Left hindlimb (tissue), 1 donor: ENCODE measurements at places on chromosomes 12 and 14.

- DNase-seq: no peak
Measured at GRCh38 chr12:119649202-119649808, 18.6 kb upstream of the PRKAB1 start.

DNA sequence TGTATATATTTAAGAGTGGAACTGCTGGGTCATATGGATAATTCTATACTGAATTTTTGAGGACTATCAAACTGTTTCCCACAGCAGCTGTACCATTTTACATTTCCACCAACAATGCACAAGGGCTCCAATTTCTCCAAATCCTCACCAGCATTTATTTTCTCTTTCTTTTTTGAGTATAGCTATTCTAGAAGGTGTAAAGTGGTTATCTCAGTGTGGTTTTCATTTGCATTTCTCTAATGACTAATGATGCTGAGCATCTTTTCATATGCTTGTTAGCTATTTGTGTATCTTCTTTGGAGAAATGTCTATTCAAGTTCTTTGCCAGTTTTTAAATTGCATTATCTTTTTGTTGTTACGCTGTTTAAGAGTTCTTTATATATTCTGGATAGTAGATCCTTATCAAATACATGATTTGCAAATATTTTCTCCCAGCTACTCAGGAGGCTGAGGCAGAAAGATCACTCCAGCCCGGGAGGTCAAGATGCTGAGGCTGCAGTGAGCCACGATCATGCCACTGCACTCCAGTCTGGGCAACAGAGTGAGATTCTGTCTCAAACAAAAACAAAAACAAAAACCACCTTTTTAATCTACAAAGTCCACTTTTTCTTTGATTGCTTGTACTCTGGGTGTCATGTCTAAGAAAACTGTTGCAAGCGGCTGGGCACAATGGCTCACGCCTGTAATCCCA, 32.8 kb downstream of the GTF2A1 start:
- no peak for DNase-seq

GRCh38 chr12:64389154-64389553, 1.4 kb downstream of the C12orf56 start:
- DNase-seq: no peak

DNA sequence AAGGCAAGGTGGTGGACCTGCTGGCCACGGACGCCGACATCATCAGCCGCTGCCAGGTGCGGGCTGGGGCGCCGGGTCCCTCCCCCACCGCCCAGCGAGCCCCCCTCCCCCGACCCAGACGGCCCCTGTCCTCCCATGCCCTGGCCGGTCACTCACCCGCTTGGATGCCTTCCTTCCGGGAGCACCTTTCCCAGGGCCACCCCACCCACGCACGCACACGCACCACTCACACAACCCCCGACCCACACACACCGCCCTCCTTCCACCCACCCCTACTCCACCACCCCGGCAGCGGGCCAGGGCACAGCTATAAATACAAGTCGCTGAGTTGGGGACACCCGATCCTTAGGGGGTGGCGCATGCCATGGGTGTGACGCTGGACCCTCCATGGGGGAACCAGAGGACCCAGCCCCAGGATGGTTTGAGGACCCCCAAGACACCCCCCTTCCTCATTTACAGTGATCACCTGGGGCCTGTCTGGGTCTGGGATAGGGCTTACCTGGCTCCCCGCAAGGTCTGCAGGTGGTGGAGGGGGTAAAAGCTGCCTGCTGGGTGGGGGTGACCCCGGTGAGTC, 465 bp downstream of the ADSS1 start:
- no peak for DNase-seq

- DNase-seq: no peak
Measured at GRCh38 chr12:131793243-131794022, 34.8 kb upstream of the MMP17 start.

- DNase-seq: no peak
Measured at GRCh38 chr12:129675496-129675895, 228.3 kb downstream of the TMEM132D start.

DNA sequence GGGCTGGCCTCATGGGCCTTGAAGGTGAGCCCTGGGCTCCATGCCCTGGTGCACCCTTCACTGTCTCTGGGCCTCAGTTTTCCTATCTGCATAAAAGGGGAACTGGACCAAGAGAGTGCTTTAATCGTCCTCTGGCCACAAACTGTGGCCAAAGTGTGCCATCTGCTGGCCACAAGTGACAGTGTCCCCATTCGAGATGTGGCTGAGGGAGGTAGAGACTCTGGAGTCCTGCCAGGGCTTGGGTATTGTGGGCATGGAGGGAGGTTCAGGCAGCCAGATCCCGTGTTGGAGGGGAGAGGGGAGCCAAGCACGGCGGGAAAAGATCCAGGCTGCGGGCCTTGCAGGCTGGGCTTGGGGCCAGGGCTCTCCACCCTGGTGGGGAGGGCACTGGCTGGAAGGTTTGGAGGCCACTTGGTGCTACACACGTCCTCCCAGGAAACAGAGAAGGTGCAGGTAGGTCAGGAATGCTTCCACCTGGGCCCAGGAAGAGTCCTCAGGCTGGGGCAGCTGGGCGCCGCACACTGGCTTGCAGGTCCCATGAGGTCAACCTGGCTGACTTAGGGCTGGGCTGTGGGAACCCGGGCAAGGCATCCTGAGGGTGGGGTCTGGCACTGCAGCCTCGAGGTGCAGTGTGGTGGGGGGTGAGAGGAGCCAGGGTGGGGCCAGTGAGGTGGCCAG, 7.3 kb upstream of the KIF26A start:
- DNase-seq: peak; percentile 47

DNA sequence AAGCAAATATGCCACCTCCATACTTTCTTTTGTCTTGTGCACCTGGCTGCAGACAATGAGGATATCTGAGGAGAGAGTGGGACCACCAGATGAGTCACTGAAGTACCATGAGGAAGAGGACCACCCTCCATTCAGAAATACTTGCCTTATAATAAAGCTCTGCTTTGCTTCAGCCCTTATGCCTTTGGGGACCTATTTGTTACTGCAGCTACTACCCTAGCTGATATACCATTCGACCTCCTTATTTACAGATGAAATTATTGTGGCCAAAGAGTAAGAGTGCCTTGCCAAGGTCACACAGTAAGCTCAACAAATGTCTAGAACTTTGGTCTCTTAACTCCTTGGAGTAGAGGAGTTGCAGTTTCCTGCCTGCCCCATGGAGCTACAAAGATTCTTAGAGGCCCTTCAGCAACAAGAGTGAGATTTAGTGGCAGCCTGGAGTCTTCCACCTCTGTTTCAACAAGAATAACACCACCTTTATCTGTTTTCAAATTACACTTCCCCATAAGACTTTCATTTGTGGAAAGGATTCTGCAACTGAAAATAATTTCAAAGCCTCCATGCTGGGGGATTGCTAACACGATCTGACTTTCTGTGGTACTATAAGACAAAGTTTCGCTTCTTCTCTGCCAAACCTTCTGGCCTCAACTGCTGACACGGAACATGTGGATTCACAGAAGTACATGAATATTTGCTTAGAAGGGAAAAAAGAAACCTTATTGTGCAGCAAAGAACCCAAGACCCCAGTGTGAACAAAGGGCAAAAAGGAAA, 3.6 kb downstream of the CMKLR1 start:
- no peak for DNase-seq

DNA sequence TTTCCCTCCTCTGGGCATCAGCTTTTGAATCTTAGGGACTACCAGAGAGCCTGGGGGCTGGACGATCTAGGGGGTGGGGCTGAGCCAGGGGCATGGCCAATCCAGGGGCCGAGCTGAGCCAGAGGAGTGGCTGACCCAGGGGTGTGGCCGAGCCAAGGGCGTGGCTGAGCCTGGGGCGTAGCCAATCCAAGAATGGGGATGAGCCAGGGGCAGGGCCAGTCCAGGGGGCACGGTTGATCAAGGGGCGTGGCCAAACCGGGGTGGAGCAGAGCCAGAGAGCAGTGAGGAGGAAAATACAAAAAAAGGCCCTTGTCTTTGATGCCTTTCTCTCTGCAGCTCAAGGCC, 219.3 kb upstream of the NOS1 start:
- DNase-seq: peak; percentile 63

- DNase-seq: no peak
Measured at GRCh38 chr14:90451961-90452360, 55.1 kb downstream of the CALM1 start.

GRCh38 chr14:20606190-20606901, 15.2 kb upstream of the RNASE12 start:
- DNase-seq: no peak

DNA sequence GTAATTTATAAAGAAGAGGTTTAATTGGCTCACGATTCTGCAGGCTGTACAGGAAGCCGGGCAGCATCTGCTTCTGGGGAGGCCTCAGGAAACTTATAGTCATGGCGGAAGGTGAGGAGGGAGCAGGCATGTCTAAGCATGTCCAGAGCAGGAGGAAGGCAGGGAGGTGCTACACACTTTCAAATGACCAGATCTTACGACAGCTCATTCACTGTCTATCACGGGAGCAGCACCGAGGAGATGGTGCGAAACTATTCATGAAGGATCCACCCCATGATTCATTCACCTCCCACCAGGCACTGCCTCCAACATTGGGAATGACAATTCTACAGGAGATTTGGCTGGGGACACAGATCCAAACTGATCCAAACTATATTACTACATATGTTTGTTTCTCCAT, 10.0 kb downstream of the SFSWAP start:
- DNase-seq: no peak

DNA sequence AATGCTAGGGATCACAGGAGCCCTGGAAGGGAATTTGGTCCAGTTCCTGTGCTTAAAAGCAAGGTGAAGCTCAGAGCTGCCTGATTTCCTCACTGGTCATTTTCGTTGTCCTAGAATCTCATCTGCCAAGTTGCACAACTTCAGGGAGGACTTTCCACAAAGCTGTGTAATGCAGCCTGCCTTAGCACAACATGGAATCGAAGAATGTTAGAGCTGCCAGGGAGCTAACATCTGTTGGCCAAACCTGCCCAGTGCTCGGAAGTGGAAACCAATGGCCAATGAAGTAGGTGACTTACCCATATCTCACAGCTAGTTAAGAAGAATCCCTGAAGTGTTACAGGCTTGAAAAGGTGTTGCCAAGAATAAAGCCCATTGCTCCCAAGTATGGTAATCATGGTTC, 79.9 kb upstream of the SSTR1 start:
- DNase-seq: no peak

- no peak for DNase-seq
Measured at GRCh38 chr14:64951724-64952123, 9.2 kb upstream of the GPX2 start.

DNA sequence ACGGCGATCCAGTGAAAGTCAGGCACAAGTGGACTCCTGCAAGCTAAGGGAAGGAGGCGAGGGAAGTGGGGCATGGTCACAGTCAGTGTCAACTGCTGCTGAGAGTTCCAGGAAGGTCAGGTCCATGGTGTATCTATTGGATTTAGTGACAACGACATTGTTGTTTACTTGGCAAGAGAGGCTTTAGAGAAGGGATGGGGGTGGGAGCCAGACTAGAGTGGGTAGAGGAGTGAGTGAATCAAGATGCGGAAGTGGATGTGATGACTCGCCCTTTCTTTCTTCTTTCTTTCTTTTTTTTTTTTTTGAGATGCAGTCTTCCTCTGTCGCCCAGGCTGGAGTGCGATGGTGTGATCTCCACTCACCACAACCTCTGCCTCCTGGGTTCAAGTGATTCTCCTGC, 12.5 kb downstream of the P2RX7 start:
- no peak for DNase-seq

GRCh38 chr14:93115821-93116675, at the start of gene ITPK1:
TSS of gene ITPK1 (minus strand) at chr14:93115925. CDS start at chr14:93115163, 762 bp downstream.
- peak; percentile 60 for DNase-seq

DNA sequence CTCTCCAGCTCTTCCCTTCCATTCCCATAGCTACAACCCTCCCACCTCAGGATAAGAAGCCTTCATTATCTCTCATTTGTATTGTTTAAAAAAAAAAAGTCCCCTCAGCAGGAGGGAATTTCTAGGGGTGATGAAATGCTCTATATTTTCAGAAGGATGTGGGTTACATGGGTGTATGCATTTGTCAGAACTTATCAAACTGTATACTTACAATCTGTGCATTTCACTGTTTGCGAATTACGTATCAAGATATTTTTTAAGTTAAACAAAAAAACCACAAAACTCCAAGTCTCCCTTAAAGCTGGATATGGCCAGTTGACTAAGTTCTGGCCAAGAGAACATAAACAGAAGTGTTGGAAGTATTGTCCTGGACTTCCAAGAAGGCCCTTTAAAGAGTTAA, 2.0 kb upstream of the FKBP11 start:
- no peak for DNase-seq

GRCh38 chr14:41548666-41549065, 58.0 kb upstream of the LRFN5 start:
- DNase-seq: no peak

GRCh38 chr12:6067152-6067916, 57.1 kb downstream of the VWF start:
- no peak for DNase-seq

DNA sequence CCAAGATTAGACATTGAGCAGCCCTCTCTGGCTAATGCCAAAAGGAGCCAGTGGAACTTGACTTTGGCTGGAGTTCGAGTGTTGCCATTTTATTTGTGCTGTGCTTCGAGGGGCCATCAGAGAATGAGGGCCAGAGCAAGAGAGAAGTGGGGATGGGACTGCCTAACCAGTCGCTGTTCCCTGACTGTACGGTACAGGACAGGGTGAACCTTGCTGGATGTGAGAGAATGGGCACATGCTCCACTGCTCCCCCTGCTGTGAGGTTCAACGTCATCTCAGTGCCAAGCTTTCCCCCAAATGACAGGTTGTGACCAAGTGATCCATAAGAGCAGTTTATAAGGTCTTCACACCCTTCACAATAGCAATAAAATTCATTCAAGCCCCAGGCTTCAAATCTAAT, 55.1 kb upstream of the BCL11B start:
- no peak for DNase-seq

DNA sequence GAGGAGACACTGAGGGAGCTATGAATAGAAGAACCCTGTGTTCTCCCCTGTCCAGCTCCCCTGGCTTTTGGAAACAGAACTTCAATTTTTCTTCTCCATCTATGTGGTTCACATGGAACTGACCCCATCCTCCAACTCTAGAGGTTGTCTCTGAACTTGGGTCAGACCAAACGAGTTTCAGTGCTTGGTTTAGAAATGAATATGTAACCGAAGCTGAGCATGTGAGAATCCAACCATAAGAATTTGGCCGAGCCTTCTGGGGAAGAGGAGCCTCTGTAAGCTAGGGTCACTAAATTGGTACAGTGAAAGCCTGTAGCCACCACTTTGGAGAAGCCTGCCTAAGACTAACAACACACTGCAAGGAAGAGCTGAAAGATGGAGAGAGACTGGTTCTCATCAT, 464.4 kb downstream of the ZFP36L1 start:
- no peak for DNase-seq

- DNase-seq: peak; percentile 91
Measured at GRCh38 chr12:121917950-121918678, at the start of gene CFAP251. TSS of gene CFAP251 (plus strand) at chr12:121918592. CDS start at chr12:121921306, 2,714 bp downstream.

GRCh38 chr12:101947316-101947715, 69.9 kb downstream of the DRAM1 start:
- no peak for DNase-seq

- no peak for DNase-seq
Measured at GRCh38 chr12:80356097-80356496, 87.9 kb upstream of the PTPRQ start.

DNA sequence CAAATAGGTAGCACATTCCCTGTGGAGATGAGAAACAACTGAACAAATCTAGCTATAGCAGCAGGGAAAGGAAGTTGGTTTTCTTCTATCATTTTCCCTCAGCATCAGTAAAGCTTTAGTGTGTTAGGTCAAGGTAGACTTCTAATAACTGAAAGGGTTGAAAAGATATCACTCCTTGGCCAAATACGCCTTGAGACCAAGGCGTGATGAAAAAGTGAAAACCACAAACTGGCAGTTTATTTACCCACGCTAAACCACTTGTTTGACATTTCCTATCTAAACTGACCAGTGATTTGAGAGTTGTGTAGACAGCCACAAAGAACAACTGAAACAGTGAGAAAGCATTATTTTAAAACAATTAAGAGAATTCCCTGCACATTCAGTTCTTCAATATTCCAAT, 99.6 kb upstream of the SOX5 start:
- no peak for DNase-seq
